NB4 (cell line): ENCODE measurements at places on chromosomes 4 and X.
A peak's percentile ranks its signal among the peaks of the same experiment; 100 is the strongest.

DNA sequence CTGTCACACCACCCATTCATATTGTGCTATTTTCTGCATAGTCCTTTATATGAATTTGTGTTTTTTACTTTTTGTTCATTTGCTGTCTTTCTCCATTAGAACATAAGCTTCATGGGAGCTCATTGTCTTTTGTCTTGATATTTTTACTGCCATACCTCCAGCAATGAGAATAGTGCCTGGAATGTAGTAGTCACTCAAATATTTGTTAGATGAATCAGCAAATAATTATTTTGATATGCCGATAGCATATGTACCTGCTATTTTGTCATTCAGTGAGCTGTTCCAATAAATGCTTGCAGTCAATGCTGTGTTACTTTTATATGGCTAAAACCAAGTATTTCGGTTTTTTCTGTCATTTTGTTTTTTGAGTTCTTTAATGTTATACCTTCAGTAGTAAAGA is 43.5 kb upstream of the SLC25A31 start:
- DNase-seq, result no peak

DNA sequence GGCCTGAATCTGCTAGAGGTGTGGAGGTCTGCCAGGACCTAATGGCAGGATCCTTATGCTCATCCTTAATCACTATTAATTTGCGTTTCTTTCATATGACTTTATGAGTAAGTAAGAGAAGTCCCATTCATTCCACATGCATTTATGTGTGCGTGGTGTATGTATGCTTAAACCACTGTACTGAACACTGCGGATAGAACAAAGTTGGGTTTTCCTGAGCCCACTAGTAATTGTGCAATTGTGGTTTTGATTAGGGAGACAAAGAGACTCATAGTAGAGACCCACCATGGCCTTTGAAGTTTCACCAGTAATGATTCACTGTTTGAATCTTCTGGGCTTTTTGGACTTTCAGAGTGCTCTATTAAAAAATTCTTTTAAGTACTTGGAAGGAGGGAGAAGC is 498.5 kb upstream of the DIPK2B start:
- no peak for DNase-seq

- DNase-seq, result no peak
Observed at GRCh38 chr4:185730849-185731608, 81.0 kb downstream of the SORBS2 start.

- peak; percentile 90 for DNase-seq
Observed at GRCh38 chrX:13091111-13091765, 46.8 kb upstream of the FAM9C start.

DNA sequence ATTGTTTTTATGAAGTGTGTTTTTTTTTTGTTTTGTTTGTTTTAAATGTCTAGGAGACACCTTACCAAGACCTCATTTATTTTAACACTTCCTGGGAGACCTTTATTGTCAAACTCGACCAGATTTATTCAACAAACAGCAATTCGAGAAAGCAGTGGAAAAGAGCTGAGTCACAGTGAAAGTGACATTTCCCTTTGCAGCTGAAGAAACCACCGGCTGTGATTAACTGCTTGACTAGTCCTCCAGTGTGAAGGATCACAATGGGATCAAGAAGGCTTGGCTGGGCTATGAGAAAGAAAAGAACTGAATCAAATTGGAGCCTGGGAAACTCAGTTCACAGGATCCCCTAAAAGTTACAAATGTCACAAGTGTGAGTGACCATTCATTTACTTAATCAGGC is 11.9 kb upstream of the ADH7 start:
- DNase-seq, result peak; percentile 12

DNA sequence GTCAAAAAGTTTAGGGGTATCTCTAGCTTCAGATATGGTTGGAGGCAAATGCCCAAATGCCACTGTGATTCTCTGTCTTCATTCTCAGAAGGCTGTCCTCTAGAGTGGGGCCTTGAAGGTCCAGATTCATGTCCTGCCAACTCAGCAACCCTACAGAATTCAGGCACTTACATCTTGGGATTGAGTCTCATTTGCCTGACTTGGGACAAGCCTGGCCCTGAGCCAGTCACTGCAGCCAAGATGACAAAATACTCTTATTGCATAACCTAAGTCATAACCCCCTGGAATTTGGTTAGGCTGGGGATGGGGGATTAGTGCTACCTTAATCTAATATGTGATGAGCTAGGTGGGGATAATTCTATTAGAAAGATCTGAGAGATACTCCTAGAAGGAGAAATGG is 100.5 kb downstream of the AREG start:
- DNase-seq, result no peak

DNA sequence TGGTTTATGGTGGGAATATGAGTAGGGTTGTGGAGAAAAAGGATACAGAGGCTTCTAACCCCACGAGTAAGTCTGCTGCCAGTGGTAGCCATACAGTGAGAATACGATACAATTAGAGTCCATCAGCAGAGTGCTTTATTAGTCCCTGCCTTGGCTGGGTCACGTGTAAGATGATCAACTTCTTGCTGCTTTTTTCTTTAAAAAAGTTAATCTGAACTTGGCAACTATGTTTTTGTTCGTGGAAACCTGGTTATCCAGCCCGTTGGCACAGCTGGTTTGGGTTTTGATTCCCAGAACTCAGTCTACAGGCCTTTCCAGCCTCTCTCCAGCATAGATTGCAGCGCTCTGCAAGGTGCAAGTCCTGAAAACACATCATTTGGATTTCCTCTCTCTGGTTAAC is 53.1 kb upstream of the LSM6 start:
- no peak for DNase-seq

DNA sequence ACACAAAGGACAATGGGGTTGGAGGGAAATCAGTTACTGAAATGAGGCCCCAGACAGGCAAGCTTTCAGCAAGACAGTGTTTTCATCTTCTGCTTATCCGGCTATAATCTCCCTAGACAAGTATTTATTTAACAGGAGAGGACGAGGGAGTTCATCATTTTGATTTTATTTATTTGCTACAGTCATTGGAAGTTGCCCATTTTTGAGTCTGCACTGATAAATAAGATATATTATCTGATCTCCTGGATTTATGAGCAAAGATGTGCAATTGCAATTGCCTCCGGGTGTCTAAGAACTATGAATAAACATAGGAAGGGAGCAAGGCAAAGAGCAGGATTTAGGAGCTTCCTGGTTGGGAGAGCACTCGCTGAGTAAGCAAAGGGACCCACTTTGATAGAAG is 263.2 kb upstream of the EDA2R start:
- no peak for DNase-seq

DNA sequence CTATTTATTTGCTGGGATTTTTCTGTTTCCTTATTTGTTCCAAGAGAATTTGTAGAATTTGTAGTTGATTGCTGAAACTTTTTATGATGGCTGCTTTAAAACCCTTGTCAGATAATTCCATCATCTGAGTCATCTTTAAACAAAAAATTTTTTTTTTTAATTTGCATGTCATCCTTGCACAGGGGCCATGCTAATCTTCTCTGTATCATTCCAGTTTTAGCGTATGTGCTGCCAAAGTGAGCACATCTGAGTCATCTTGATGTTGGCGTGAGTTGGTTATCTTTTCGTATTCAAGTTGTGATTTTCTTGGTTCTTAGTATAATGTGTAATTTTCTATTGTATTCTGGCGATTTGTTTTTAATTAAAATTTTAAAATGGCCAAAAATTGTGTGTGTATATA is 18.7 kb upstream of the ZNF157 start:
- no peak for DNase-seq

DNA sequence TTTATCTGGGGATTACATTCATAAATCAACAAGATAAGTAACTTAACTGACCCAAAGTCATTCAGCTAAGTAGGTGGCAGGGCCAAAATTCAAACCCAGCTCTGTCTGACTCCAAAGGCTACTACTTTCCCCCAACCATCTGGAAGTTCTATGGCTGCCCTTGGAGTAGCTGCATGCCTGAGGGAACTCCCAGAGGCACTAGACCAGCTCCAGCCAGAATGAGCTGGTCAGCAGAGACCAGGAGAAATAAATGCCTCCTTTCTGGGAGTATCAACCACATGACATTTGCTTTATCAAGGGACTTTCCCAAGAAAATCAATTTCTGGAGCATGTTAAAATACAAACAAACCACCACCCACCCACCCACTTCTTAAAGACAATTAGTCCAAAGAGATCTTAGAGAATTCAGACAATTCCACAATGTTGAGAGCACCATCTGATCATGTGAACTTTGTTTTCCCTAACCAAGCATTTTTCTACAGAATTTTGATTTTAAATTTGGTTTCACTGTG is 180.5 kb downstream of the EFHC2 start:
- no peak for DNase-seq

GRCh38 chr4:48296365-48296764 is 26.7 kb upstream of the TEC start:
- no peak for DNase-seq

- no peak for DNase-seq
Observed at GRCh38 chrX:38513112-38513742, 48.1 kb upstream of the TSPAN7 start.

- peak; percentile 11 for DNase-seq
Observed at GRCh38 chr4:78166622-78167021, 109.5 kb downstream of the FRAS1 start.

DNA sequence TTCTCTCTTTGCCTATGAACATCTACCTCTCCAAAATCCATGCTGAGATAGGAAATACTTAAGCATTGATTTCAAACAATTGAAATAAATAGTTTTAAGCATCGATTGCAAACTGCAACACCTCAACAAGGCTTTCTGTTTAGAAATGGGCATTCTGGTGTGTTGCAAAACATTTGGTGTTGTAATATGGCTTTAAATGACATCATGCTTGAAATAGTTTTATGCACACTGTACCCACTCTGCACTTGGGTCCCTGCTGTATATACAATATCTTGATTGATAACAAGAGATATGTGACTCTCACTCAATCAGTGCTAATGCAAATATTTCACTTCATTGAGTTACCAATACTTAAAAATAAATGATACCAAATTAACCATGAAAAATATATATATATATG is 964.9 kb upstream of the GRIA3 start:
- no peak for DNase-seq

DNA sequence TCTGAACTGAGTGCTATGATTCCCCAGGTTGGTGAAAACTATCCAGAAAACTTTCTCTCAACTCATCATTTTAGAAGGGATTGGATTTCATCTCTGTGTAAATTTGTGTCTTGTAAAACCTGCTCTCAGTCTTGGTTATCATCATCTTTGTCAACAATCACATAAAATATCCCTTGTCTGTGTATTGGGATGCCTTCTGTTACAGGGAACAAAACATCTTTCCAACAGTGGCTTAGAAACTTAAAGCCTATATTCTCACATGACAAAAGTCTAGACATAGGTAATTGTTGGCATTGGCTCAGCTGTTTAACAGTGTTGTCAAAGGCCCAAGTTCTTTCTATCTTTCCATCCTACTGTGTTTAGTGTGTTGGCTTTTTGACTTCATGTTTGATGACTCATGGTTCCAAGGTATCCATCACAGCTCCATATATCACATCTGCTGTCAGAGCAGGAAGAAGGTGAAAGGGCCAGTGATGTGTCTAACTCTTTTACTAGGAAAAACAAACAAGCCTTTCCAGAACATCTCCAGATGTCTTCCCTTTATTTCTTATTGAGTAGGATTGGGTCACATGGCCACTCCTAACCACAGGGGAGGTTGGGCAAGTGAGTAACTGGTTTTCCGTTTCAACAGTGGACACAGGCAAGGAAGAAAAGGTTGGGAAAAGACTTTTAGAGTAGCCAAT is 65.0 kb downstream of the PHEX start:
- DNase-seq, result no peak

GRCh38 chr4:177001271-177002175 is 208.8 kb upstream of the VEGFC start:
- DNase-seq, result peak; percentile 34

- DNase-seq, result no peak
Observed at GRCh38 chr4:80161413-80162058, 35.8 kb upstream of the PRDM8 start.

GRCh38 chr4:47567511-47567910 is 82.4 kb downstream of the ATP10D start:
- no peak for DNase-seq

- DNase-seq, result peak; percentile 36
Observed at GRCh38 chr4:48205107-48205506, 64.5 kb downstream of the TEC start.

DNA sequence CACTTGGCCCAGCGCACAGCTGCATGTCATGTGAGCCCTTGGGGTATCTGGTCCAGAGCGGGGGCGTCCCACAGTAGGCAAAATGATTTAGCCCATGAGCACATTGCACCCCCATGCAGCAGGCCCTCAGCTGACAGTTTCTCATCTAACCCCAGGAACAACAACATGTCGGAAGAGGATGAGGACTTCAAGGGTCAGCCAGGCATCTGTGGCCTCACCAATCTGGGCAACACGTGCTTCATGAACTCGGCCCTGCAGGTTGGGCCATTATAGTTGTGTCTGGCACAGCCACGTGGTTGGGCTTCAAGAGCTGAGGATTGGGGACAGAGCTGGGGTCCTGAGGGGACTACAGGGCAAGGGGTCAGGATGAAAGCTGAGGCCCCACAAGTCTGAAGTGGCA is 7.8 kb downstream of the USP11 start:
- no peak for DNase-seq

GRCh38 chr4:147578051-147578476 is 39.1 kb upstream of the TMEM184C start:
- no peak for DNase-seq

GRCh38 chr4:952881-953573 is 20.3 kb downstream of the DGKQ start:
- DNase-seq, result no peak

DNA sequence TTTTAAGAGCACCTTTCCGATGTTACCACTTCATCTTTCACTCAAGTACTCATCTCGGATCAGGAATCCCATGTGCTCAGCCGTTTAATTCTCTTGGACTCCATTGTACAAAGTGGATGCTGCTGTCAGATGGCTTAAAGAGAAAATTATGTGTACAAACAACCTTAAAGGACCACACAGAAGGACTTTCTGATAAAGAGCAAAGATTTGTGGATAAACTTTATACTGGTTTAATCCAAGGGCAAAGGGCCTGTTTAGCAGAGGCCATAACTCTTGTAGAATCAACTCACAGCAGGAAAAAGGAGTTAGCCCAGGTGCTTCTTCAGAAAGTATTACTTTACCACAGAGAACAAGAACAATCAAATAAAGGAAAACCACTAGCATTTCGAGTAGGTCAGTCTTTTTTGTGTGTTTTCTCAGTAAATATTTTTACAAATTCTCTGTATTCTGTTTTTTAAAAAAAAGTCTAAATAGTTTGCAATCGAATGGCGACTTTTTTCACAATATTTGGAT is 20.1 kb downstream of the MMAA start:
- DNase-seq, result no peak

DNA sequence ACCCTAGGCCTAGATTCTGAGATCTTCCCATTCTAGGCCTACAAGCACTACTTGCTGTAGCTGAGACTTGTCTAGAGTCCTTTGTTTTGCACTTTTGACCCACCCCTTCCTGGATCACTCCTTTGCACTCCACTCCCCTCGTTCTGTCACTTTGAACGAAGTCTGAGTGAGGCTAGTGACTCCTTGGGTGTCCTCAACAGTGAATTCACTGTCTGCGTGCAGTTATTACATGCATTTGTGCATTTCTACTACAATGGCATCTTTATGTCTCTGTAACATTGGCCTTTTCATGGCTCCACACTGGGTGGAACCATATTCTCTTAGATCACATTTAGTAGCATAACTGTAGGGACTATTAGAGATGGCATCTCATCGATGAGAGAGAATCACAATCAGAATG is 50.5 kb downstream of the OCRL start:
- DNase-seq, result no peak

- no peak for DNase-seq
Observed at GRCh38 chrX:148874636-148875246, 374.3 kb downstream of the AFF2 start.
